Right cardiac atrium (tissue), 5 donors: ENCODE measurements at places on chromosomes 16 and 17. TPM values are rescaled to one million over a fixed set of nuclear protein-coding genes. Genes with fewer than 3 reads are reported as not detected.

GRCh38 chr16:74094962-74095361 is 201.7 kb upstream of the PSMD7 start:
- DNase-seq, result no peak

GRCh38 chr17:34443619-34444469 is 80.8 kb upstream of the CCL1 start:
- DNase-seq, result no peak

TMEM238L gene
- not detected for total RNA-seq

- no peak for DNase-seq
Observed at GRCh38 chr16:24626256-24626655, 86.9 kb downstream of the RBBP6 start.

CCDC200 gene
- total RNA-seq, result not detected

DHRS7C gene
- 100 TPM for total RNA-seq

USP10 gene
- total RNA-seq, result 45.5 TPM

- no peak for DNase-seq
Observed at GRCh38 chr16:7614021-7614795, 281.6 kb downstream of the RBFOX1 start.

CRYM gene
- 113 TPM for total RNA-seq

DNA sequence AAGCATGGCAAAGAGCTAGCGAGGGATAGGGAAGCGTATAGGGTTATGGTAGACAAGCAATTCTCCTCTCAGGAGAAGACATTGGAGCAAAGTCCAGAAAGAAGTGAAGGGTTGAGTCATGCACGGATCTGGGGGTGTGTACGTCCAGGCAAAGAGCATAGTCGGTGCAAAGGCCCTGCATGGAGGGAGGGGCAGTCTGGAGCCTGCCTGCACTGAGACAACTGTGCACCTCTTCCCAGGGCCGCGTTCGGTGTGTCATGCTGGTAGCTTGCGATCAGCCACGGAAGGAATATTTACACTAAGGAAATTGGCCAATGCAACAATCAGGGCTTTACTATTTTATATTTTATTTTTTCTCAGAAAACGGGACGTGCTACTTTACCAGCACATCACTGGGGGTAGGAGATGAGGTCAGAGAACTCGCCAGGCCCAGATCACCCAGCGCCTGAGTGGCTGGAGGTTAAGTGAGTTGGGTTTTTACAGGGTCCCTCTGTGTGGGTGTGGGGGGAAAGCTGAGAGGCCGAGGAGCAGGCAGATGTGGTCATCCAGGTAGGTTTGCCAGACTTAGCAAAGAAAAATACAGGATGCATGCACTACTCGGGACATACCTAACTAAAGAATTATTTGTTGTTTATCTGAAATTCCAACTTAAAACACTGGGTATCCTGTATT is 6.7 kb upstream of the B9D1 start:
- no peak for DNase-seq

KIF19 gene
- total RNA-seq, result 0.14 TPM

CRYBA1 gene
- total RNA-seq, result not detected

DNA sequence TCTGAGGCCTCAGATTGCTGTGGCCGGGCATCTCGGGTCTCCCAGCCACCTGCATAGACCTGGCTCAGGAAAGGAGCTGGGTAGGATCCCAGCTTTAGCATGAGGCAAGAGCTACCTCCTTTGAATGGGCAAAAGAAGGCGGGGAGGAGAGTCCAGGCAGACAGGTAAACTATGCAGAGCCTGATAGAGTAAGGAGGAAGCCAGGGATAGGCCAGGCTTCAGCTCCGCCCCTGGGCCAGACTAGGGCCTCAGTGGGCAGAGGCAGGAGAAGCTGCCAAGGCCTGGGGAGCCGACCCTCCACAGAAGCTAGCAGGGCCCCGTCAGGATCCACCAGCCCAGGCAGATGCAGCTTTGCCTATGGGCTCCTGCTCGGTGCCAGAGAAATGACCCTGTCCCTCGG is 22.6 kb upstream of the UBE2G1 start:
- no peak for DNase-seq

- DNase-seq, result peak; percentile 35
Observed at GRCh38 chr17:7258731-7259554, 3.3 kb downstream of the CLDN7 start.

MT1G gene
- total RNA-seq, result 0.71 TPM

KIF2B gene
- not detected for total RNA-seq

DNA sequence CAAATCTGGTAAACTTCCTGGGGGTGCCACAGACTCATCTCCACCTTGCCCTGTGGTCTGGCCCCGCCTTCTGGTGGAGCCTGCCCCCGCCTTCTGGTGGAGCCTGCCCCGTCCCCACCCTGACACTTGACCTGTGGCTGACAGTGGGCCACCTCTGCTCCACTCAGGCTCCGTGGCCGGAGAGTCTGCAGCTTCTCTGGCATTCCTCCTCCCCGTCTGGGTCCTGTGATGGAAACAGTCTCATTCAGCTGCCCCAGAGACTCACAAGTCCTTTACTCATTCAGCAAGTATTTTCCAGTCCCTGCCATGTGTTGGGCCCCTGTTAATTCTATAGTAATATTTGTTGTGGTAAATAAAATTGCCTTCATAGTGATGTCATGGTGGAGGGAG is 21.0 kb upstream of the G6PC1 start:
- DNase-seq, result peak; percentile 27

MIEN1 gene
- 67.8 TPM for total RNA-seq

DNA sequence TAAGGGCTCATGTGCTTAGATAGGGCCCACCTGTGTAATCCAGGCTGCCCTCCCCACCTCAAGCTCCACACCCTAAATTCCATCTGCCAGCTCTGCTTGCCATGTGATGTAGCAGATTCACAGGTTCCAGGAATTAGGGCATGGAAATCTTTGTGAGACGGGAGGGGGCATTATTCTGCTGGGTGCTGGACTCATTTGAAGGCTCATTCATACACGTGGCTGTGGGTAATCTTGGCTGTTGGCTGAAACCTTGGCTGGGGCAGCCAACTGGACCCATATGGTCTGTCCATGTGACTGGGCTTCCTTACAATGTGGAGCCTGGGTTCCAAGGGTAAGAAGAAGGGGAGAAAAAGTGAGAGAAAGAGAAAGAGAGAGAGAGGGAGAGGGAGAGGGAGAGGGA is 115.1 kb downstream of the CYLD start:
- no peak for DNase-seq

DNA sequence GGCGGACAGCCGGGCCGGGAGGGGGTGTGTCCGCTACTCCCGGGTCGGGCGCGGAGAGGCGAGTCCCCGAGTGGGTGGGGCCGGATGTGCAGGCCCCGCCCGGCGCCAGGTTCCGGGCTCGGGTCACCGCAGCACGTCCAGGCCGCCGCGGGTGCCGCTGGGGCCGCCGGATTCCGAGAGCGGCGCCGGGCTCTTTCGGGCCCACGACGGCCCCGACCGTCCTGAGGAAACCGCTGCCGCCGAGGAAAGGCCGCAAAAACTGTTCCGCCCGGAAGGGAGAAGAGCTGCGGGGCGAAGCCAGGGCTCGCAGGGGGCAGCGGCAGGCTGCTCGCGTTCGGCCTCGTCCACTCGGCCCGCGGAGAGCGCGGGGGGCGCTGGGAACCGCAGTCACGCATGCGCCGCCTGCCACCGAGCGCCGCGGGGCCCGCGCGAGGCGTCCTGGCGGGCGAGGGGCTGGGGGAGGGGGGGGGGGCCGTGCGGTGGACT is at the start of gene ZKSCAN2:
ZKSCAN2 (minus strand) TSS at position 376 of the 486 bp plus-strand sequence. CDS start 718 bp downstream, outside the sequence.
- DNase-seq, result peak; percentile 94

DNA sequence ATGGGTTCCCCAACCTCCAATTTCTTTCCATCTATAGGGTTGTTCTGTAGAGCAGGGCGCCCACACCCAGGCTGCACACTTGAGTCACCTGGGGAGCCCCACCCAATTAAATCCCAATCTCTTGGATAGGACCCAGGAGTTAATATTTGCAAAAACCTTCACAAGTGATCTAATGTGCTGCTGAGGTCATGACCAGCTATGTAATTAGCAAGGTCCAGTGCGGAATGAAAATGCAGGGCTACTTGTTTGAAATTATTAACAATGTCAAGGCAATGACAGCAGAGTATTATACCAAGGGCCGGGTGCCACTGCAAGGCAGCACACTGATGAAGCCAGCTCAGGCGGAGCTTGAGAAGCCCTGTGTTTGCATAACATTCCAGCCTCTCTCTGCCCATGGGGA is 302.7 kb downstream of the MAF start:
- DNase-seq, result no peak

GRAPL gene
- total RNA-seq, result 1.3 TPM

GRCh38 chr16:12458591-12459358 is 344.9 kb downstream of the CPPED1 start:
- DNase-seq, result peak; percentile 63

DNA sequence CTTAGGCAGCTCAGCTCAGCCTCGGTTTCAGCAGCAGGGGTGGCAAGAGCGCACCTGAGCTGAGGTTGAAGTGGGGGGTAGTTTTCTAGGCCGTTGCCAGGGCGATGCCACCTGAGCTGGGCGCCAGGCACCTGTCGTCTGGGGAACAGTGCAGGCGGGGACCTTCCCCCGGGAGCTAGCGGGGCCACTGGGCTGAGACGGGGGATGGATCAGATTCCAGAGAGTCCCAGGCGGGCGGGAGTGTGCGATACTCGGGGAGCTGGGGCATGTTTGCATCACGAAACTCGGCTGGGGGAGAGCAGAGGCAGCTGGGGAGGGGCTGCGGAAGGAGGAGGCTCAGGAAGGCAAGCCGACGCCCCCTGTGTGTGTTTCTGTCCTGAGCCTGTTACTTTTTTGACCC is 477 bp upstream of the CLDN9 start:
- DNase-seq, result no peak

DNA sequence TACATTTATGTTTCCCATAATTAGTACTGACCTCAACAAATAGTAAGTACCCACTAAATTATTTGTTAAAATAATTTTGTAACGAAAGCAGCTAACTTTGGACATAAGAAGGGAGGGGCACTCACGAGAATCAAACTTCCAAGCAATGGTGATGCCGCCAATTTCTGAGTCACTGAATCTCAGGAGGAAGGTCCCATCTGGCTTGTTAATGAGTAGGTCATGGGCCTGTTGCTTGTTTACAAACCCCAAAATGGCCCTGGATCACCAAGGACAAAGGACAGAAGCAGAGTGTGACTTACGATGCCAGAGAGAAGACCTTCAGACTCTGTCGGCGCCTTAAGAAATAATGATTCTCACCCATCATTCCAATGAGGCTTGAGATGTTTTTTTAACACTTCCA is 15.8 kb upstream of the GHDC start:
- DNase-seq, result no peak

DNA sequence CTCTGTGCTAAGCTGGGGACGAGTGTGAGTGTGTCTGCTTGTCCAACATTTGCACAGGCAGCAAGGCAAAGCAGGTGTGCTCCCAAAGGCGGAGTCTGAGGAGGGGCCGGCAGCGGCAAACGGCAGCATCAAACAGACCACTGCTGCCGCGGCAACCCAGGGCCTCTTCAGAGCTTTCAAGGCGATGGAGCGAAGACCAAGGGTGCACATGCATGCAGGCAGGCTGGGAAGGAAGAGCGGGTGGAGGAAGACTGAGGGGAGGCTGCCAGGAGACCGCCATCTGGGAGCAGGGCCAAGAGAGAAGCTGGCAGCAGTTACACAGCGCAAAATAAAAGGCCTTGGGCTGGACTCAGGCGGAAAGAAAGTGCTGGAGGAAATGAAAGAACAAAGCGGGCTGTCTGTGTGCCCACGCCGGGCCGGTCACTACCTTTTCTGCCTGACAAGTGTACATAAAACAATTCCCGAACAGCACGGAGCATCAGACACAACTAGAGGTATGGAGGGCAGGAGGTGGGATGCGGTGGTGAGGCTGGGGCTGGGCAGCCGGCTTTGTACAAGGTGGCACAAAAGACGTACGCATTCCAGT is 8.5 kb downstream of the TIMM22 start:
- peak; percentile 91 for DNase-seq

- peak; percentile 22 for DNase-seq
Observed at GRCh38 chr17:14061666-14062560, 7.4 kb upstream of the COX10 start.

DNA sequence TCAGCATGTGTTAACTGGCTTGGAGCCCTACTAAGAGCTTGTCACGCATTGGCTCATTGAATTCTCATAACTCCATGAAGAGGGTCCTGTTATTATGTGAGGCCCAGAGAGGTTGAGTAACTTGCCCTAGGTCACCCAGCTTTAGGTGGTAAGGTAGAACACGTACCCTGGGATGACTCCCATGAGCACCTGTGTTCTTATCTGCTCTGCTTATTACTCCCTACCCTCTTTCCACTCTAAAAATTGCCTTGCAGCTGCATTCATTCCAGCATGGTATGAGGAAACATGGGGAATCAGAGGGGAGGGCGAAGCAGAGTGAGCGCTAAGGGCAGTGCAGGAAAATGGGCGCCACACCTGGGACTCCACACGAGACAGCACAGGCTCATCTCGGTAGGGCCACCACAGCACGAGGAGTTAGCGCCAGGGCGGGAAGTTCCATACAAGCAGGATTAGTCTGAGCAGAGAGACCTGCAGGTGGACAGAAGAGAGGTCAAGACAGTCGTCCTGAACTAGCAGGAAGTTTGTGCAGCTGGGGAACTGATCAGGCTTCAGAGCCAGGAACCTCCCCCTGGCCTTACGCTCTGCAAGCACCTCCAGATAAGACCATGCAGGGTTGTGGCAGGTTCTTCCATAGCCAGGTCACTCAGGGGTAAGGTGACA is 10.1 kb downstream of the COPZ2 start:
- DNase-seq, result no peak

DNA sequence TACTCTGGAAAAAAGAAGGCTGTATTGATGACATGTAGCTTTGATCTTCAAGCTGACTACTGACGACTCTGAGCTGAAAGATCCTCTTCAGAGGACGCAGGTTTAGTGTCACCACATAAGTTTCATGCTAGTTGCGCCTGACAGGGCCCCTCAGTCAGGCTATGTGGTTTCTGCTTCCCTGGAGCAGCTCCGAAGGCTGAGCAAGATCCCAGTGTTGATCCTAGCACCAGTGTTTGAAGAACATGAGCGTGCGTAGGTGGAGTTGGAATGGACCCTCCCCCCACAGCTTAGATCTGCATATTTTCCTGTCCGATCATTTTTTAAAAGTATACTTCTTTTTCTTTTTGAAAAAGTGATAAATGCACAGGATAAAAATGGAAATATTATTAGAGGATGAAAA is 17.3 kb downstream of the BANP start:
- no peak for DNase-seq

DNA sequence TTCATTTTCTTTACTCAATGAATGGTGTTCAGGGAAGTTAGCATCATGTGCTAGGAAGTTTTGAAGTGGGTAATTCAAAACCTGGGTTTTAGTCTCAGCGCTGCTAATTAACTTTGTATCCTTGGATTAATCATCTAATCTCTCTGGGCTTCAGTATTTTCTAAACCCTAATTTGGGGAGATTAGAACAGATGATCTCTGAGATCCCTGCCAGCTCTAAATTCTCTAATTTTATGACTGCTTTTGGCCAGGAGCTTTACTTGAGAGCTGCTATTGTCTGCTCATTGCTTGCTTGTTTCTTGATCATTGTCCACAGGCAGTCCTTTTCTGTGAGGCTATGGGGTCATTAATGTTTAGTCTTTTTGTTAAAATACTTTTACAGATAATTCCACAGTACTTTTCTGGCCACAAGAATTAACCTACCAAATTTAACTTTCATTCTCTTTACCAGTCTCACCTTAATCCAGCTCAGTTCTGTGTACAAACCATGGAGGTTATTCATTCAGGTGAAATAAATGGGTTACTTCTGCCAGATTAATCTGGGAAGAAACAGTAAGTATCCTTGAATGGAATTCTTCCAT is 28.4 kb upstream of the VWA3A start:
- DNase-seq, result no peak

KCNH6 gene
- not detected for total RNA-seq

- DNase-seq, result no peak
Observed at GRCh38 chr16:51271156-51271701, 120.2 kb upstream of the SALL1 start.
